ENCODE measurements at places on chromosomes 1 and 21.

DNA sequence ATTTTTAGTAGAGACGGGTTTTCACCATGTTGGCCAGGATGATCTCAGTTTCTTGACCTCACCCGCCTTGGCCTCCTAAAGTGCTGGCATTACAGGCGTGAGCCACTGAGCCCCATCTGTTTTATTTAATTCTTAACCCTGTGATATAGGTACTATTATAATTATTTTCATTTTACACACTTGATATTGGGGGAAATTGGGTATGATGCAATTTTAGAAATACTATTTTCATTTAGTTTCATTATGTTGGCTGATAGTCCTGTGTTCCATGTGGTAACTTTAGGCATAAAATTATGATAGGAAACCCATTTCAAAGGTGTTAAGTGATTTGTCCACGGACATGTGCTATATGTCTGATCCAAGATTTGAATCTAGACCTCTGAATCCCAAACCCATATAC lies 61.1 kb downstream of the SPEN start:
- DNase-seq, result no peak

GRCh38 chr1:194208674-194209073 lies 1022.3 kb upstream of the B3GALT2 start:
- no peak for DNase-seq

GRCh38 chr1:26305667-26306289 lies 658 bp downstream of the UBXN11 start:
- DNase-seq, result no peak

GRCh38 chr1:244371242-244372141 lies 80.2 kb downstream of the ADSS2 start:
- DNase-seq, result no peak
